T-helper 17 cell (primary cell): ENCODE measurements at places on chromosomes 6 and 20.

- DNase-seq, result no peak
Observed at GRCh38 chr6:36787210-36787609, 52.0 kb downstream of the CPNE5 start.

GRCh38 chr20:12177657-12178293 lies 260.1 kb downstream of the BTBD3 start:
- no peak for DNase-seq

- DNase-seq, result no peak
Observed at GRCh38 chr6:37653229-37653628, 44.5 kb downstream of the MDGA1 start.

- DNase-seq, result no peak
Observed at GRCh38 chr20:37413379-37413778, 67.4 kb downstream of the SRC start.

DNA sequence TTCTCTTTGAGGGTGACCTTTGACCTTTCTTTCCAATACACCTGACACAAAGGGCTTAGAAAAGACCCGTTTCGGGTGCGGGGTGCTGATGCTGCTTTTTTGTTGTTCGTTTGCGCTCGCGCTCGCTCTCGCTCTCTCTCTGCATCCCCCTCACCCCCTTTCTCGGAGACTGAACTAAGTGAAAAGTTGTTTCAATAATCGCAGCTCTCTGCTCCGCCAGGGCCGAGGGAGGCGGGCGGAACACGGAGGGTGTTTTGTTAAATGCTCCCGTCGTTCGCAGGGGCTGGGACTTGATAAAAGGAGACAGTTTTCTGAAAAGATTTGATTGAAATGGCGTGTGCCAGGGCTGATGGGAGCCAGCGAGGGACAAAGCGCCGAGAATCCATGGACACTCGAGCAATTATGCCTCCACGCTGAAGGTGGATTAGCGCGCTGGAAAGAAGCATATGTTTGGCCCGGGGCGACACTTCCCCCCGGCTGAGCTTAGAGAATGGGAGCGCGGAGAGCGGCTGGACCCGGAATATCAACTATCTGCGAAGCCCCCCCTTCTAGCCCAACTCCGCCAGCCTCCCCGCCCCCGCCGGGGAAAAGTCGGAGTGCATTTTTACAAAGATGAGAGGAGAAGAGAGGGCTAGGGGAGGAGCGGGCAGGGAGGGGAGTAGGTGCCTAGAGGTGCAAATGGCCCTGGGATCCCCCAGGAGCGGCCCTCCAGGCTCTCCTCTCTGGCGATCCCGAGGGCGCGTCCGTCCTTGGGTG lies 25.0 kb downstream of the TFAP2A start:
- no peak for DNase-seq

DNA sequence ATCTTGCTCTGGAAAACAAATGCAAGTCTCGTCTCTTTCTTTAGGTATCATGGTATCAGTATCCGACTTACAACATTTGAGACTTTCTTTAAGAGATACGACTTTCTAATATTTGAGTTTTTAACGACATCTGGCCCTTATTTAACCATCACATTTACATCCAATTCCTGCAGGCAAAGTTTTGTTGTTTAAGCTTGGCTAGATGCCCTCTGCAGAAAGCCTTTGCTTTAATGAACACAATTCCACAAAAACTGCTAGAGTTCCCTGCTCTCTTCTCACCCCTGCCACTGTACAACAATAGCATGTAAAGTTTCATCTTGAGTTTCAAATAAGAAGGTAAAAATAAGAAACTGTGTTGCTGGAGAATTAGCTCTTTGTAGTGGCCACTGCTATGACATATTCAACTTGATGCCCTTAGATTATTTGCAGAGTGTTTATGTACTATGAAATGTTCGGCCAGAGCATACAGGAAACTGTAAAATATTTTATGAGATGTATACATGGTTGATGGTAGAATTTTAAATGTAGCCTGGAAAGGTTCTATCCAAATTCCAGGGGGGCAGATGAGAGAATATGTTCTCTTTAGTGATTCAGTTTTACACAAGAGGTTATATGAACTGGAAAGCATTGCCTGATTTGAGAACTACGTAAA lies 438.6 kb downstream of the CDC5L start:
- no peak for DNase-seq

DNA sequence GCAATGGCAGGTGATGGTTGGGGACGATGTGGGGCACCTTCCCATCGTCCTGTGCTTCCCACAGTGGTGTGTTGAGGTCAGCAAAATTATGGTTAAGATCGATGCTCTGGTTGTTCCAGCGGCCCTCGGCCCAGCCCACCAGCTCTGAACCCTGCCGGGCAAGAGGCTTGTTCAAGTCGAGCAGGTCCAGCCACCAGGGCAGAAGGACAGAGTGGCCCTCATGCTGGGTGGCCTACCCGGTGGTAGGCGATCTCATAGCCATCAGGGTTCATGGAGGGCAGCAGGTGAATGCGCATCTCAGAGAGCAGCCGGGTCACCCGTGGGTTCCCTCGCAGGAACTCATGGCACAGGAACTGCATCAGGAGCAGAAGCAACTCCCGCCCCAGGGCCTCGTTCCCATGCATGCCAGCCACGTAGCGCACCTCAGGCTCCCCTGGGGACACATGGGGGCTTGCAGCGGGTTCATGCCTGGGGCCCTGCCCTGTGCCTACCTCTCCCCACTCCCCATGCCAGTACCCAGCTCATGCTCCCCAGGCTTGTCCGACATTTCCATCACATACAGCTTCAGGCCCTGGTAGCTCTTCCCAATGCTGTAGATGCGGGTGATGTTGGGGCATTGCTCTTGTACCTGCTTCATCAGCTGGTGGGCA lies 4.3 kb downstream of the CPXM1 start:
- DNase-seq, result no peak

DNA sequence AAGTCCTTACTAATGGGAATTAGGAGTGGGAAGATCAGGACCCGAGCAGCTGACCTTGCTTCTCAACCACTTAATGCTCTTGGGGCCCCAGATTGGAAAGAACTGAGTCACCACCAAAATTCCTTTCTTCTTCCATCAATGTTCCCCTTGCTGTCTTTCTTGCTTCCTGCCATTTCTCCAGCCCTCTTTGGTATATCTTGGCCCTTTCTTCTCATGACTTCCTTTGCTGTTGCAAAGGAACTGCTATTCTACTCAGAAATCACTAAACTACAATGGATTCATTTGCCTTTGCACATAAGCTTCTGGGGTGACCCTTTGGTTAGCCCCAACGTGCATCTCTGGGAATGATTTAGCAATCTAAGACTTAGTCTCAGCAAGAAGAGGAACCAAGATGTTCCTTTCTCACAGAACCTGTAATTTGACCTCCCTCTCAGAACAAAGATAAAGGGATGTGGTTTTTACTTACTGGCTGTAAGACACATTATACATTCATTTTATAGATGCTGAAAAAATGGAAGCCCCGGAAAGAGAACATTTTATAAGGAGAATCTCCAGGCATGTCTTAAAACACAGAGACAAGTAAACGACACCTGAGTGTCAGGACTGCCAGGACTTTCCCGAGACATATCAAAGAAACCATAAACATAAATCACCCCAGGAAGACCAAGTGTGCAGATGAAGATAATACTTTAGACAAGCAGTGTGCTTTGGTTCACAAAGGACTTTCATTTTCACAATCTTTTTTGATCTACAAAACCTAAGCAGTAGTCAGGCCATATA lies 99.0 kb upstream of the TNFAIP3 start:
- no peak for DNase-seq

- DNase-seq, result no peak
Observed at GRCh38 chr6:72724545-72724944, 102.7 kb downstream of the KCNQ5 start.

DNA sequence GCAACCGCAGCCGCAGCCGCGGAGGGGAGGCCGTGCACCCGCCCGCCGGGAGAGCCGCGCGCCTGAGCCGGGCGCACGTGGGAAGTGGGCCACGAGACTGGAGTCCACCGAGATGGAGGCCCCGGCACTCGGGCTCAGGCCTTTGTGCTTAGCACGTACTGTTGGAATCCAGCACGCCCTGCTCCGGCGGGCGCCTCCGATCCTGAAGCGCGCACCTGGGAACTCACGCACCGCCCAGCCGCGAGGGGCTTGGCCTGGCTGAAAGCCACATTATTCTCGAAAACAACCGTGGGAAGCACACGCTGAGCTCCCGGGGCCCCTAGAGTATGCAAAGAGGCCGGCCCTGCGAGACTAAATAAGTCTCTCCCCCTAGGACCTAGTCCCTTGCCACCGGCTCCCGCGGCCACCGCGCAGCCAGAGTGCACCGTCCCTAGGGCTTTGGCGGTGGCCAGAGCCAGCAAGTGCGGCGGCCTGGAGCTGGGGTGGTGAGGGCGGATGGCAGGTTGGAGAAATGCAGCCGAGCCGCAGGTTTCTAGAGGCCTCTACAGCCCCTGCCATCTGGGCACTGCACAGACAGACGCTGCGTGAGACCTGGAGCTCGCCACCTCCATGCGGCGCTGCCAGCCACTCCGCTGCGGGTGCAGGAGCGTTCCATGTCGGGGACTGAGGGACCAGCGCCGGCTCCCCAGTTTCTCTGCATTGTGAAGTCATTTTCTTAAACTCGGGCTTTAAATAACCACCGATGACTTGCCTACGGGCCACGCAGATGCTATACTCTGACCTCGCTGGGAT lies 42.0 kb upstream of the LY86 start:
- DNase-seq, result no peak

- no peak for DNase-seq
Observed at GRCh38 chr6:6414931-6415330, 94.5 kb upstream of the F13A1 start.

- DNase-seq, result peak; percentile 31
Observed at GRCh38 chr6:2970753-2971419, 481 bp downstream of the SERPINB6 start.
